ENCODE measurements at places on chromosomes 5 and 9.

GRCh38 chr5:93022796-93023447, 558.1 kb downstream of the NR2F1-AS1 start:
- DNase-seq = no peak

- DNase-seq = no peak
Observed at GRCh38 chr9:108521063-108521590, 334.7 kb downstream of the ACTL7B start.

DNA sequence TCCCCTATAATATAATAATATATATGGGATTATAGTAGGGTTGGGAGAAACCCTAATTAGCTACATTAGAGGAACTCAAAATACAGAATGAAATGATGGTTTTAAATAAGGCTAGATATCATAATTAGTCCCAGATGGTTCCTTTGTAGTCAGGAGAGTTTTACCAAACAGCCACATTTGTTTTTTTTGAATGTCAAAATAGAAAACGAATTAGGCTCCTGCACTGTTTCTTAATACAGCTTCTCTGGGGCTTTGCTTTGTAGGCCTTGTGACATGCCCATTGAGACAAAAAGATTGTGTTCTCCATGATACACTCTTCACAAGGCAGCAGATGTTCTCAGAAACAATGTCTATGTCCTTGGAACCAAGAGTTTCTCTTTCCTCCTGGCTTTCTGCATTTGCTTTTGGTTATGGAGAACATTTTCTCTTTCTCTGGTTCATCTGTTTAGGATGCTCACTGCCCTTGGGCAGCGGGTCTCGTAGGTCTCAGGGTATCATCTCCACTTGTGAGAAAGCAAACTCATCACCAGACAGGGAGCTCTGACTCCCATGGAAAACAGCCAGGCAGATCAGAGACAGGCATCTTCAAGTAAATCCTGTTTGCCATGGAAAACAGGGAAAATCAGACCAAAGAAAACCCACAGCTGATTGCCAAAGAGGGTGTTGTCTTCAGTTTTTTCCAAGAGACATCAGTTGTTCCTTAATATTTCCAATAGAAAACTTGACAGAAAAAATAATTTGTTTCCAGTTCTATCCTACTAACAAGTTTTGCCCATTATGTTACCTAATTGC, 54.1 kb upstream of the RPS23 start:
- DNase-seq = no peak

- no peak for DNase-seq
Observed at GRCh38 chr5:112117551-112117950, 301.5 kb downstream of the EPB41L4A start.

- DNase-seq = no peak
Observed at GRCh38 chr5:126858441-126858840, 81.5 kb downstream of the LMNB1 start.

DNA sequence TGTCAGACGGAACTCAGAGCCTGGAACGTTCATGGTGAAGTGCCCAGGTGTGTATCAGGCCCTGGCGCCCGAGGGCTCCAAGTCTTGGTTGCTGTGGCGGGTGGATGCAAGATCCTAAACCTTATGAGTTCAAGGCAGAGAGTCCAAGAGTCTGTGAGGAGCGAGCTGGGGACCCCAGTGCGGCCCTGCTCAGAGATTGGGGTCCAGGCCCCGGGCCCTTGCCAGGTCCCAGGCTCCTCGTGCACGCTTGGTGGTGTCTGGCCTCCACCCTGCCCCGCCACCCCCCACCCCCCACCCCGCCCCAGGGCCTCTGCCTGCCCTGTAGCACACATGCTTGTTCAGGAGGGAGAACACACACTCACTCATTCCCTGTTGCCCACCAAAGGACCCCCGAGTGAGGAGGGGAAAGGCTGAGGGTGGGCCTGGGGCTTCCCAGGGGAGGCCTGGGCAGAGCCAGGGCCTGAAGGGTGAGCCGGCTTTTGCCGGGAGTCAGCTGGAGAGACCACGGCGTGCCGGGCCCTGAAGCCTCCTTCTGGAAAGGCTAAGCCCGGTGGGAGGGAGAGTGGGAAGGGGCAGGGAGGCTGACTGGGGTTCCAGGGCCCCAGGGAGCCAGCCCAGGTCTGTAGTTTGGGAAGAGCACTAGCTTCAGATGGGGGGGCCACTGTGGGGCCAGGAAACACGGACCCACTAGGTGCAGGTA, 37.1 kb downstream of the FAM163B start:
- no peak for DNase-seq

- no peak for DNase-seq
Observed at GRCh38 chr5:111954516-111955395, 197.8 kb upstream of the NREP start.

DNA sequence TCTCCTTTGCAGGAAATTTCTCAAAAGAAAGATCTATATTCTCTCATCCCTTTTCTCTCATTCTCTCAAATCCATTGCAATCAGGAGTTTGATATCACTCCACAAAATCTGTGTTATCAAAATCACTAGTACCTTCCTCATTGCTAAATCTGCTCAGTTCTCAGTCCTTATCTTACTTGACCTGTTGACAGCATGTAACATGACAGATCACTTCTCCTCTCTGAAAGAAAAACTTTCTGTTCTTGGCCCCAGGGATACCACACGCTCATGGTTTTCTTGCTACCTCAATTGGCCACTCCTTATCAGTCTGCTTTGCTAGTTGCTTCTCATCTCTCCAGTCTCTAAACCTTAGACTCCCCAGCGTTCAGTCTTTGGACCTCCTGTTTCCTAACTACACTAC, 22.1 kb downstream of the SRP19 start:
- DNase-seq = no peak

DNA sequence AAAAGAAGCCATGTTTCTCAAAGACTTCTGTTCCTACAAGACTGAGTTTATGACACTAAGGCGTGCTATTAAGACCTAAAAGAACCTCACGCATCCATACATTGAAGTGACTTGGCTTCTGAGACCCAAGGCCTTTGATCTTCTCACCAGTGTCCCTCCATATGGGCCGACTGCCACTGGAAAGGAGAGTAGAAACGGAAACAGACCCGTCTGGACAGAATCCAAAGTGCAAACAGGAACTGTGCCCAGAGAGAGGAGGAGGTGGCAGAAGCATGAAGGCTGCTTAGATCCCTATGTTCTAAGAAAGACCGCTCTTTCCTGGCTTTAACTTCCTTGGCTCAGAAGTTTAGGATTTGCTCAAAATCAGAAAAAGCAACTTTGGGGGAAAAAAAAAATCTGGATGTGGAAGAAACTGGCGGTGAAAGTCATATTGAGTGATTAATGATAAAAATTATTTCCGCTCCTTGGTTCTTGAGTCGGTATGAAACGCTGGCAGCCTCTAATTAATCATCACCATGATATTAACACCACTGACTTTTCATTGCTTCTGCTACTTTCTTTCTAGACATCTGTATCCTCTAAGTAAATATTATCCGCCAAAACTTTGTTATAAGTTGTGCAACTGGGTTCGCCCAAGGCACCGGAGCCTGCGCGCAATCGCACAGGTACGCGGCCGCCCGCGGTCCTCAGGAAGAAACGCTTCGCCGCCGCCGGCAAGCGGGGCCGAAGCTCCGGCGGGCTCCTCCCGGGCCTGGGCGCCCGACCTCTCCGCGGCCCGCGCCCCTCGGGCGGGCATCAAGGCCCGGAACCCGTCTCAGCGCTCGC, 726 bp downstream of the DAP start:
- peak; percentile 81 for DNase-seq

DNA sequence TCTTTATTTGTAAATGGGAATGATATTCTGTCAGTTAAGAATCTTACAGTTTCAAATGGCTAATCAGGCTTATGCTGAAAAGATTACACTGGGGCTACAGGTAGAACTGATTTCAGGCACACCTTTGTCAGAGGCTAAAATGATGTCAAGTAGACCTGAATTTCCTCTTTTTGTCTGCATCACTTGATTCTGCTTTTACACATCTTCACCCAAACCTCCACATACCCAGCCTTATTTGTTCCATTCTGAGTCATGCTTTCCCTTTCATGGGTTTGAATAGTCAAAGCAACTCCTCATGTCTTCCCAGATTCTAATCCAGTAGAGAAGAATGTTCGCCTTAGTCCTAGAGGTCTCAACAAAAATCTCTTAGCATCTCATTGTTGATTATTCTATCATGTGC, 156.4 kb downstream of the CWC27 start:
- DNase-seq = no peak

GRCh38 chr5:56230576-56230975, 2.6 kb downstream of the ANKRD55 start:
- no peak for DNase-seq

DNA sequence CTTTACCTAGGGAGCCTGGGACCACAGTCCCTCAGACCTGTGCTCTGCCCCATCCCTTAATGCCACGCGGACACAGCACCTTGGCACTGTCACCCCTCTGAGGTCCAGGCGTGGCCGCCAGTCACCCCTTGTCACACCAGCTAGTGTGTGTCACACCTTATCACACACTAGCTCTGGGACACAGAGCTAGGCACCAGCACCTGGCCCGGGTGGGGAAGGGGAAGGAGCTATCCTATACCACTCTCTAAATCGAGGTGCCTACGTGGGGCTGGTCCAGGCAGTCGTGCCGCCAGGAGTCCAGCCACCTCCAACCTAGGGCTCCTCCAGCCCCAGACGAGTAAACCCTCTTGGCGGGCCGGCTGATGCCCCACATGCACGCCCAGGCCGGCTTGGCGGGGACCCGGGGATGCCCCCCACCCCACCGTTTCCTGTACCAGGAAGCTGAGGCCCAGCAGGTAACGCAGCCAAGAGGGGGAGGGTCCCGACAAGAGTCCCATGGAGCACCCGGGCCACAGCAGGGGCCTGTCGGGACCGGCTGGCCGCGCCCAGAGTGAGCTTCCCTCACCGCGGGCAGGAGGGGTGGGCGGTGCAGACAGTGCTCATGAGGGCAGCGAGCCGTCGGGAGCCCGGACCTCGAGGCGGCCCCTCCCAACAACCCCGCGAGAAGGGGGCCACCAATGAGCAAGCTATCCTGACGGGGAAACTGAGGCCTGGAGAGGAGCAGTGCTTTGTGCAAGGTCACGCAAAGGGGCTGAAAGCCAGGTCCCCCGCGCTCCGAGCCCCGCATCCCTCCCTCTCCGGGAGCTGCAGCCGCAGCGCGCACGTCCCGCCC, 550 bp downstream of the CORO2A start:
- peak; percentile 69 for DNase-seq

GRCh38 chr5:84569307-84569706, 184.6 kb upstream of the EDIL3 start:
- no peak for DNase-seq

GRCh38 chr9:33273266-33273971, 8.6 kb downstream of the CHMP5 start:
- no peak for DNase-seq

DNA sequence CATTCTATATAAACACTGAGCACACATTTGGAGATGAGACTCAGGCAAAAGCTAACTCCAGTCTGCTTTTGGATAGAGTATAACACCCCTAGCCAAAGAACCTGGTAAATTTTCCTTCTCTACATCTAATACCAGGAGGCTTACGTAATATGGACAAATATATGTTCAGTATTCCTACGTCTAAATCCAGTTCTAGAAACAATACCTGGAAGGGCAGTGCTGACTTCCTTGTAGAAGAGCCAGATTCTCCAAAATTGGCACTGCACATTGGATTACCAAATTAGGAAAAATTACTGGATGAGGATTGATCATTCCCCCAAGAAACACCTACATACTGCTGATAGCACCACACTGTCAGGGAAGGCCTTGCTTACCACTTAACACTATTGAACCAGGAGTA, 247.4 kb downstream of the SAXO1 start:
- no peak for DNase-seq

- DNase-seq = peak; percentile 81
Observed at GRCh38 chr9:100472788-100473275, at the start of gene TMEFF1. TSS of gene TMEFF1 (plus strand) at chr9:100473149. CDS start at chr9:100473545, 396 bp downstream.

GRCh38 chr5:119382169-119382568, 26.4 kb downstream of the TNFAIP8 start:
- DNase-seq = no peak

GRCh38 chr9:95188459-95188858, 129.1 kb downstream of the FANCC start:
- DNase-seq = no peak

DNA sequence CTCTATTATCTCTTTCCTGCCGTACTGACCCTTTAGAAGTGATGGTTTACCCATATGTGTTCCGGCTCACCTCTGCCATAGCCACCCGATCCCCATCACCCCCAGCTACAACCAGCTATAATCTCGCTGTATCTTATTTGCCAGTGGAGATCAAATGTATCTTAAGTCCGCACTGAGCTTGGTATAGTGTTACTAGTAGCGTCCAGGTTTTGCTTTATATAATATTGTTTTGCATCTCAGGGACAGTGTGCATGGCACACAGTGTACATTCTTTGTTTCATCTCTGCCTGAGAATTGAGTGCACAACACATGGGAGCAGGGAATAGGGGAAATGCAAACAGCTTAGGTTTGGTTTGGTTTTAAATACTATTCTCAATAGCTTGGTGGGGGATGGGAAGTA, 135.8 kb upstream of the SNX2 start:
- DNase-seq = no peak

DNA sequence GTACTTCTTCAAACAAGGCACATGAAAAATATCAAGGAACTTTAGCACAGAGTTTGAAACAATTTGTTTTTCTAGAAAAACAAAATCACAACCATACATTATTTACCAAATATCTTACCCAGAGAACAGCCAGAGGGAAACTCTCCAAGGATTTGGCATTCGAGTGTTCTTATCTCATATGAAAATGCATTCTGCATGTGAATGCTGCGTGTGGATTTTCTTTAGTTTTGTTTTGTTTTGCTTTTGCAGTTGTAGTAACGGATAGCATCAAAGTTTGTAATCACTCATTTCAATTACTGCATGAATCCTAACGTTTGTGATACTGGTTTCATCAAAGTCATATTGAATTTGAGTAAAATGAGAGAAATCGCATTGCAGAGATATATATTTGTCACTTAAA, 28.0 kb downstream of the ADAMTSL1 start:
- no peak for DNase-seq

GRCh38 chr9:135222881-135223760, 135.7 kb downstream of the OLFM1 start:
- DNase-seq = no peak
